ENCODE measurements at places on chromosomes 4 and X. TPM values are rescaled to one million over a fixed set of nuclear protein-coding genes. Genes with fewer than 3 reads are reported as not detected.

Gene FAM9B
- polyA plus RNA-seq = 0.17 TPM

Gene RAB40A
- 2.4 TPM for polyA plus RNA-seq

Gene CXCL1
- 0.39 TPM for polyA plus RNA-seq

Gene IDS
- polyA plus RNA-seq = 34.0 TPM

Gene KCND1
- polyA plus RNA-seq = 4.1 TPM
